ENCODE measurements at places on chromosomes 1 and 21.

DNA sequence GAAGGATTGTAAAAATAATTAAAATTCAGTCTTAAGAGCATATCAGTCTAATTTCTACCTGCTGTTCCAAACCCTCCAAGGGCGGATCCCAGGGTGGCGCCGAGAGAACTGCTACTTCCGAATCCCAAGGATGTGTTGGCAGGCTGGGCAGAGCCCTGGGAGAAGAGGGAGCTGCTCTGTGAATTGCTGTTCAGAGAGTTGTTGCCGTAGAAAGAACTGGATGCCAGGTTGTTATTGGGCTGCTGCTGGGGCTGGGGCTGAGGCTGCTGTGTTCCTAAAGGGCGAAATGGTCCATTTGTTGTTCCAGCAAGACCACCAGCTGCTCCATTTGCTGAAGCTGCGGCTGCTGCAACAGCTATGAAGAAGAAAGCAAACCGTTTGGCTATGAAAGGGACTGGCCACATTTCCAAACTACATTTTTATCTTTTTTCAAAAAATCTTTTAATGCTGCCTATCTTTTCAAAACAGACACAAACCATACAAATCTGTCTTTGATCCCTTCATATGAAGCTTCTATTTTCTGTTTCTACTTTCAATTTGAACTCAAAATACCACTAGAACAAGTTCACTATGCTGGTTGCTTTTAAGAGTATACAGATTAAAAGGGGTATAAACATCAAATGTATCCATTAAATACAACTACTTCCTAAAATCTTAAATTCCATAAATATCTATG, 57.5 kb upstream of the SDC3 start:
- DNase-seq, result no peak

DNA sequence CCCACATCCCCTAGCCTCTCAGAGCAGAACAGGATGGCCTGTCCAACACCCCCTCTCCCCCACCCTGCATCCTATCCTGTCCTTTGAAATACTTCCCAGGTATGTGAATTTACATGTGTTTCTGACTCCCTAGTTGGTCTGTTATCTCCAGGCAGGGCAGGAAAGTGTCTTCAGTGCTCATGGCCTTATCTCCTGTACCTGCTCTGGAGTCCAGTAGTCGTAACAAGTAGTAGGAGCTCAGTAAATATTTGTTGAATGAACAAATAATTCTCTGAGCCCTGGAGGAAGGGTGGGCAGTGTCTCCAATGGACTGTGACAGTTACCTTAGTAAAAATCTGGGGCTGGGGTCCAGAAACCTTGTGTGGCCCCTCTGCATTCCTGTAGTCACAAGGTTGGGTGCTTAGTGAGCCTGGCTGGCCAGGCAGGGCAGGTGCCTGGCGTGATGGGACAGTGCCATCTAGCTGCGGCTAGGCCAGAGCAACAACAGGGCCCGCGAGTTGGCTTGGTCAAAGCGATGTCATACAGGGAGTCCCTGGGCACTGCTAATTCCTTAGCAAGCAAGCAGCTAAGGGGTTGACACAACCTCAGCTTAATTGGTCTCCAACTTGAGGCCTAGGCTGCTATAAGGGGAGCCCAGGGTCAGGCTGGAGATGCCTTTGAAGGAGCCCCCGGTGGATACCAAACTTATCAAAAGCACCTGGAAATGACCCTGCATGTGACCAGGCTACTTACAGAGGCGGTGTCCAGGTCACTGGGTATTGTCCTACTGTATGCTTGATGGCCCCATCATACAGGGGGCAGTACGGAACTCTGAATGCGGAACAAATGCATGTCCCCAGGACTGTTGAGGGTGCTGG, 89.0 kb upstream of the PPM1J start:
- DNase-seq, result peak; percentile 57

- no peak for DNase-seq
Measured at GRCh38 chr1:159849626-159850366, 12.7 kb downstream of the VSIG8 start.

DNA sequence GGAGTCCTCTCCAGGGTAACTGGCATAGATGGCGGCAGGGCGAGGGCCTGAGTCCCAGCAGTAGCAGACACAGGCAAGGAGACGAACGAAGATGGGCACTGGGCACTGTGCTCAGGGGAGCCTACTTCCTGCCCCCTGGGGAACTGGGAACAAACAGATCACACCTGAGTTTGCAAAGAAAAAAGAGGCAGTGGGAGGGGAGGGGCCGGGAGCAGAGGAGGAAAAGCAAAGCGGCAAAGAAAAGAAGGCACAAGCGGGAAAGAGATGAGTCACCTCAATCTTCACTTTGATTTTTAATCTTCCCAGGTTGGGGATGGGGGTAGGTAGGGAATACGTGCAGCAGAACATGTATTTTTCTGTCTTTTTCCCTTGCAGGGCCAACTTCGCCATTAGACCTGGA, 44.0 kb downstream of the ZSCAN20 start:
- DNase-seq, result no peak

DNA sequence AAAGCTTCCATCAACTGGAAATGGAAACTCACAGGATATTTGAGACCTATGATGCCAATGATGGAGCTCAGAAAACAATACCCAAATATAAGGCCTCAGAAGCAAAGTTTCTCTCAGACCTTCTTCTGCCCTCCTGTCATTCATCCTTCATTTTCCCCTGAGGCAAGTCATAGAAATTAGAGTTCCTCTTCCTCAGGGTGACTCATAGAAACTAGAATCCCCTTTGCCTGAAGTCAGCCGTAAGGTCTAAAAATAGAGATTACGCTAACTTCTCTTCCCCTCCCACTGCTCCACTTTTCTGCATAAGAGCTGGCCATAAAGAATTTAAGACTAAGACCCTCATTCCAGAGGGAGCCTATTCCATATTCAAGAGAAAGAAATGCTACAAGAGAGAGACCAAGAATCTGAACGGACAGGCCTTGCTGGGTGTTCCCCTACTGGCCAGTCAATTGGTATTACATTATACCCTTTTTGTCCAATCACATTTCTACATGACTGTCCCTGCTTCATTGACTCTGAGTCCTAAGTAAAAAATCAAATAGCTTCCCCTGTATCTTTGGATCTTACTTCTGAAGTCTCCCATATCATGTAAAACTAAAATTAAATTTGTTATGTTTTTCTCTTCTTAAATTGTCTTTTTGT, 994.9 kb downstream of the ADGRL2 start:
- DNase-seq, result no peak

- DNase-seq, result no peak
Measured at GRCh38 chr1:20540281-20540680, 12.1 kb upstream of the FAM43B start.

DNA sequence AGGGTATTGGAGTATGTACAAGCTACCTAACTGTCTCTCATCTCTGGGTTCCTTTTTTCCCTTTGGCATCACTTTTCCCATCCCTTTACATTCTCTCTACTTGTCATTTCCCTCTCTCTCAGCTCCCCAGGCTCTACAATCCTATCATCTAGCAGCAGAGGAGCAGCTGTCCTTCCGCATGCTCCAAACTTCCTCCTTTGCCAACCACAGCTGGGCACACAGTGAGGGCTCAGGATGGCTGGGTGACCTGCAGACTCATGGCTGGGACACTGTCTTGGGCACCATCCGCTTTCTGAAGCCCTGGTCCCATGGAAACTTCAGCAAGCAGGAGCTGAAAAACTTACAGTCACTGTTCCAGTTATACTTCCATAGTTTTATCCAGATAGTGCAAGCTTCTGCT, 561 bp downstream of the CD1E start:
- DNase-seq, result no peak

GRCh38 chr1:224182057-224182865, 779 bp upstream of the DEGS1 start:
- DNase-seq, result no peak

DNA sequence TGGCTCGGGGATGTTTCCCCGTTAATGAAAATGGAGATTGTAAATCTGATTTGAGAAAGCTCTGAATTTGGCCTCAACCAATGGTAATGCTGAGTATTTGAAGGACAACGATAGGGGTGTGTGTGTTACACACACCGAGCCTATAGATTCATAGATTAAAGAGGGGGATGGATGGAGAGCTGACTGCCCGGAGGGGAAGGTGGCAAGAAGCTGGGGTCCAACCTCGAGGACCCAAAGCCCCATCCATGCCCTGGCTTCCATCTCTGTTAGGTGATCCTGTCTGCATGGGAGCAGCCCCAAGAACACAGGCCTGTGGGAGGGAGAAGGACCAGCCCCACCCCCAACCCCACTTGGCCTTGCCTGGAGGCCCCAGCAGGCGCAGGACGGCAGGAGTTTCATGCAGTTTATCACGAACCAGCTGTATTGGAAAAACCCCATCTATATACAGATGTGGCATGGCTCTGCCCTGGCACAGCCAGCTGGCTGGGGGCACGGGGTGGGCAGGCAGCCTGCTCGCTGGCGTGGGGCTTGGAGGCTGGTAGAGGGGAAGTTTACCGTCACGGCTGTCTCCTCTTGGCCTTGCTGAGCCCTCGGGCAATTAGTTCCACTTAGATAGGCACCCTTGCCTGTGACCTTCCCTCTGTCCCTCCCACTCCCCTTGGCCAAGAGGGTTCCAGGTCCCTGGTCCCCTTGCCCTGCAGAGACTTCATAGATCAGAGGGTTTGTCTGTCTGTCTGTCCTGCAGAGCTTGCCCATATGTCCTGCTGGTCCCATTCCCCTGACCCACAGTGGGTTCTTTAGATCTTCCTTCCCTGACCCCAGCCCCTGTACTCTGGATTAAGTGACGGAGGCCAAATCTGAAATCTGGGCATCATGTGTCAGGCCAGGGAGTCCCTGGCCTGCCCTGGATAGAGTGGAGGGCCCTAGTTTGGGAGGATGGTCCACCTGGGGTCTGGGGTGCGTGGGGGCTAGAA, 3.0 kb downstream of the HSPB7 start:
- no peak for DNase-seq

GRCh38 chr1:230231774-230232145, 164.7 kb downstream of the GALNT2 start:
- no peak for DNase-seq

Data from liver (tissue), 10 donors.